ENCODE measurements at places on chromosomes 12 and 14. TPM values are rescaled to one million over a fixed set of nuclear protein-coding genes. Genes with fewer than 3 reads are reported as not detected.
A peak's percentile ranks its signal among the peaks of the same experiment; 100 is the strongest.

PLBD1 gene
- 0.37 TPM for total RNA-seq

TPH2 gene
- total RNA-seq, result not detected

SLC7A7 gene
- total RNA-seq, result 1.1 TPM

SP1 gene
- 51.7 TPM for total RNA-seq

DNA sequence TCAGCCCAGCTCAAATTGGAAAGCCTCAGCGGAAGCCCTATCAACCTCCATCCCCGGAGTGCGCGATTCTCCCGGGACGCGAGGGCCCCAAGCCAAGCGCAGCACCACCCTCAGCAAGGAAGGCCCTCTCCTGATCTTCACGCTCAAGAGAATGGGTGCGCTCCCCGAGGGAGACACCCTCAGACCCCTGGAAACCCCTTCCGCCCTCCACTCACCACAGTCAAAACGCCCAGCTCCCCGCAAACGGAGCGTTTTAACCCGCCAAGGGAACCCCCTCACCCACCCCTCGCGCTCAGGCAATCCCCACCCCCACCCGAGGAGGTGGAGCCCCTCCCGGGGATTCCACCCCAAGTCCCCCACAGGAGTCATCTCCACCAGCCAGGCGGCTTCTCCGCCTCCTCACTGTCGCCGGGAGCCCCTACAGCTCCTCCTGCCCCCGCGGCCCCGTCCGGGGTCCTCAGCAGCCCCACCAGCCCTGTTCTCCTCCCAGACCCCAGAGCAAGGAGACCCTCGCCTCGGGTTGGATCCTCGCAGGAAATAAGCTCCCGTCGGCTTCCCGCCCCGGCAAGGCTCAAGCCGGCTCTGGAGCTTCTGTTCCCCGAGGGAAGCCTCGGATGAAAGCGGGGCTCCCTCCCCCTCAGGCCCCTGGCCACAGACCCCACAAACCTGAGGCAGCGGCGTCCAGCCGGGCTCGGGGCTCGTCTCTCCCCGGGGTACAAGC, 507 bp downstream of the BAZ2A start:
- DNase-seq, result no peak

DNA sequence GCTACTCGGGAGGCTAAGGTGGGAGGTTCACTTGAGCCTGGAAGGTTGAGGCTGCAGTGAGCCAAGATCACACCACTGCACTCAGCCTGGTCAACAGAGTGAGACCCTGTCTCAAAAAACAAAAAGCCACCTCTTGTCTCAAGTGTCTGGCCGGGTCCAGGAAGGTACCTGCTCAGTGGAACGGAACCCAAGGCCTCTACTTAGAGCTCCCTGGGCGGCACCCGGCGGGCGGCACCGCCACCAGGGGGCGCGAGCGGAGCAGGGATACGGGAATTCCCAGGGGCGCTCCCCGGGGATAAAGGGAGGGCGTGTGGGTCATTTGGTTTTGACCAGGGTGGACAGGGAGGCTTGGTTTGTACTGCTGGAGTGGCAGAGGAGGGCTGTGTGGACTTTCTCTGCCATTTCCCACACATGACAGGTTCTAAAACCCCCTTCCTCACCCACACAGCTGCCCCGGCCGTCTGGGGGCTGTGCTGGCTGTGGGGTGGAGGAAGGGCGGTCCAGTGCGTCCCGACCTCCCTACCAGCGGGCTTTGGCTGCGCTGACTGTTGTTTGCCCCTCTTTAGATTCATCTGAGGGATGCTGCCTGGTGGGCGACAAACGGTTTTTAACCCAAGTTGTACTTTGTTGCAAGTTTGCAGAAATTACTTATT, 91.4 kb downstream of the SETD3 start:
- DNase-seq, result peak; percentile 14

- no peak for DNase-seq
Observed at GRCh38 chr14:106315436-106315835, 789.1 kb downstream of the TMEM121 start.

- DNase-seq, result no peak
Observed at GRCh38 chr12:51156245-51156765, 16.6 kb downstream of the TFCP2 start.

DNA sequence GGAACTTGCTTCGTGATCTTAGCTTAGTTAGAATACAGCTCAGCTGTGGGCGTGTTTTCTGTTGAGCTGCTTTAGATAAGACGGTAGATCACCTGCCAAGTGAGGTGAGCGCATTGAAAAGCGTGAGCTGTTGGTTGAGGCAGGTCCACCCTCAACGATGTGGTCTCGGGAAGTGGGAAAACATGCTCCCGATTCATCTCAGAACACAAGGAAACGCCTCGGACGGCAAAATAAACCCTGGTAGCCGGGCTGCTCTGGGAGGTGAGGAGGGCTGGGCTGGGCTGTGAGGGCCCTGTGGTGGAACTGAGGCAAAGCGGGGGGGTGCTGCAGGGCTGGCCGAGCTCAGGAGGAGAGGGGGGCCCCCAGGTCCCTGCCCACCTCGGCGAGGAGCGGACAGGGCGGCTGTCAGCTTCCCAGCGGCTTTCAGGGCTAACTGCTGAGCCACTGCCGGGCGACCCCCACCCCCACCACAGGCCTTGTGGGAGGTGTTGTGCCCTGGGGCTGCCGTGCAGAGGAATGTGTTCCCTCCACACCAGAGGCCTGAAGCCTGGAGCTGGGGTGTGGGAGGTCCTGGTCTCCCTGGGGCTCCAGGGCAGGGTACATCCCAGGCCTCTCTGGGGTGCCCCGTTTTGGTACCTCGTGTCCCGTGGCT, 30.7 kb downstream of the NOC4L start:
- no peak for DNase-seq

GRCh38 chr12:43277651-43278540, 274.1 kb downstream of the ADAMTS20 start:
- DNase-seq, result peak; percentile 51

GRCh38 chr12:130074661-130075406, 87.4 kb upstream of the FZD10 start:
- DNase-seq, result no peak

- no peak for DNase-seq
Observed at GRCh38 chr12:67589078-67589477, 59.5 kb upstream of the DYRK2 start.

GRCh38 chr14:76354310-76354709, 21.6 kb upstream of the ESRRB start:
- no peak for DNase-seq

DNA sequence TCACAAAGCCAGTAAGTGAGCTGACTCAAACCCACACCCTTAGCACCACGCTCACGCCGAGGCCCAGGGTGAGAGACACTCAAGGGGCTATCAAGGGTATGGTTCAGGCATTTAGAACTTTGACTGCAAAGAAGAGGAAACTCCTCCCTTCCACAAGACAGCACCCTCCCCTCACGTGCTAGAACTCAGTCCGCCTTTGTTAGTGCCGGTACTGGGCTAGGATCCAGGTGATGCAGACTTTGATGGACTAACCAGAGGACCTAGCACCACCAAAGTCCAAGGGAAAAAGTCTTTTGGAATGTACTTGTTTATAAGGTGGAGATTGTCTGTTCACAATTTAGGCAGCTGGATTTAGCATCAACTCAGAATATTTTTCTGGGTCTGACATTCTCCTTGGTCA, 33.7 kb downstream of the VWF start:
- no peak for DNase-seq

DNA sequence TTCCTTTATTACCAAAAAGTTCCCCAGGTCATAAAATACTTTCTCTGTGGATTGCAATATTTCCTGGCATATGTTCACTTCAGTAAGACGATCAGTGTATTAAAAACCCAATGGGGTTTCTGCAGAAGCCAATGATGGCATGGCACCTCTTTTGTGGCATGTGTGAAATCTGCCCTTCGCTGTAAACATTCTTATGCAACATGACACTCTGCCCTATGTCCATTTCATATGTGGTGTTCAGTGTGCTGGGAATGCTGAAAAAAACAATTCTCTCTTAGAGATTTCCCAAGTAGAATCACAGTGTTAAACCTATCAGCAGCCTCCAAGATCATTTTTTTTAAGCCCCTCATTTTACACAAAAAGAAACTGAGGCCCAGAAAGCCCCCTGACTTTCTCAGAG, 2.3 kb upstream of the MYBPC1 start:
- no peak for DNase-seq

- no peak for DNase-seq
Observed at GRCh38 chr12:54588110-54588889, at the start of gene PPP1R1A. Gene PPP1R1A, minus strand, starts transcription at chr12:54588659. Its CDS starts 171 bp downstream, at chr12:54588488.

DNA sequence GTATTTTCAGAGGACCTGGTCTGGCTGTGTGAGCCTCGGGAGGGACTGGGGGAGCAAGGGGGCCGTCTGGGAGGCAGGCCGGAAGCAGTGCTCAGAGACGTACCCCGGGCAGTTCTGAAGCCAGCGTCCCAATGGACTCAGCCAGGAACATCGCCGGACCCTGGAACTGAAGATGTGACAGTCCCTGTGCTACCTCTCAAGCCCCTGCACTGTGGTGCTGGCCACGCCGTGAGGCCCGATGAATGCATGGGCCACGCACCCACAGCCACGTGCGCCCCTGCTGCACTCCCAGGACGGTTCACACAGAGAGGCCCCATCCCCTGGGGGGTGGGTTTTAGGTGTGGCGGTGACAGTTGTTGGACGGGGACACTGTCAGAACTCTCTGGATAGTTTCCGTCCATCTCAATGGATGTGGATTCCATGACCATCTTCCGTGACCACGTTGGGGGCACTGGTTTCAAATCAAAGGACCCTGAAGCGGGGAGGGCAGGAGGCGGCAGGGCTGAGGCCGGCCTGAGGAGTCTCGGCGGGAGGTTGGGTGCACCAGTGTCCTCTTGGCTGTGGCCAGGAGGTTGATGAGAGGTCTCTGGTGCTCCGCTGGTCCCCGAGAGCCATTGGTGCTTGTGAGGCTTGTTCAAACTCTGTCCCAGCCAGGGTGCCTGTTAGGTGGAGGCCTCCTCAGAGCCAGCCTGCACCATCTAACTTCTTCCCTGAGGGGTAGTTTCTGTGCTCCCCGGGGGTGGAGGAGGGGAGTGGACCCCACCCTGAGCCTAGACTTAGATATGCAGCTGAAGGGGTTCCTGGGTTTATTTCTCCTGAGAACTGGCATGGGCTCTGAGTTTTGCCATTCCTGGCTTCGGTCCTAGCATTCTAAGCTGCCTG, 36.3 kb upstream of the TSPAN9 start:
- no peak for DNase-seq

GRCh38 chr14:25274529-25274928, 224.6 kb upstream of the STXBP6 start:
- no peak for DNase-seq

- DNase-seq, result no peak
Observed at GRCh38 chr14:33634631-33635030, 316.2 kb downstream of the EGLN3 start.

- no peak for DNase-seq
Observed at GRCh38 chr12:124581307-124582107, 14.1 kb upstream of the NCOR2 start.

- no peak for DNase-seq
Observed at GRCh38 chr12:42097971-42098370, 46.7 kb downstream of the GXYLT1 start.
